ENCODE measurements at places on chromosomes 2 and 18. TPM values are rescaled to one million over a fixed set of nuclear protein-coding genes. Genes with fewer than 3 reads are reported as not detected.

GRCh38 chr2:201966691-201967438 is 66.8 kb upstream of the FZD7 start:
- no peak for DNase-seq

DNA sequence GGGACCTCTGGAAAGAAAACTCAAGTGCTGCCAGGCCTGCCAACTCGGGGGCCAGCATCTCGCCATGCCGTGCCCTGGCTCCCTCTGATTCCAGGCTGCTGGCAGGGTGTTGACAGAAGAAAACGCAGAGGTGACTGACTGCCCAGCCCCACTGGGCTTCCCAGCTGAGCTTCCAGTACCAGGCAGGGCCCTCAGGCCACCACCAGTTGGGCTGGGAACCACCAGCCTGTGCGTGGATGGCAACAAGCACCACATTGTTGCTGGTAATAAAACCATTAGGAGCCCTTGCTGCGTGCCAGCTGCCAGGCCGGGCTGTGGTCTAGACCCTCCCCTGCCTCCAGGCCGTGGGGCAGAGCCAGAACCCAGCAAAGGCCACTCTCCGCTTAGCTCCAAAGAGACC is 9.2 kb downstream of the DNMT3A start:
- peak; percentile 60 for DNase-seq

- DNase-seq, result no peak
Measured at GRCh38 chr2:158317642-158318041, 138.9 kb downstream of the CCDC148 start.

DNA sequence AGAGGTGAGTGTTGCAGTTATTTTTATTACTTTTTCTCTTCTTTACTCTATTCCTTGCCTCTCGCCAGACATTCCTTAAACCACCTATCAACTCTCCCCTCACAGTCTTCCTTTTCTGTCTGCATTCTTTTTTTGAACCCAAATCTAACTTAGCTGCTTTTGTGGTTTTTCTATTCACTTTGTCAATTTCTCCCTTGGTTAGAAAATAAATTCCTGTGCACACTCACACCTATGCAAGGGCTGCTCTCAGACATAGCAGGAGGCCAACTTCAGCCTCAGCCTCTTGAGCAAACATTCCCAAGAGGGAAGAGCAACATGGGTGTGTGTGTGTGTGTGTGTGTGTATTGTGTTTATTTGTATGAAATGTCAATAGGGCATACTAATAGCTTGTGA is 808.6 kb downstream of the RNF144A start:
- DNase-seq, result no peak

DNA sequence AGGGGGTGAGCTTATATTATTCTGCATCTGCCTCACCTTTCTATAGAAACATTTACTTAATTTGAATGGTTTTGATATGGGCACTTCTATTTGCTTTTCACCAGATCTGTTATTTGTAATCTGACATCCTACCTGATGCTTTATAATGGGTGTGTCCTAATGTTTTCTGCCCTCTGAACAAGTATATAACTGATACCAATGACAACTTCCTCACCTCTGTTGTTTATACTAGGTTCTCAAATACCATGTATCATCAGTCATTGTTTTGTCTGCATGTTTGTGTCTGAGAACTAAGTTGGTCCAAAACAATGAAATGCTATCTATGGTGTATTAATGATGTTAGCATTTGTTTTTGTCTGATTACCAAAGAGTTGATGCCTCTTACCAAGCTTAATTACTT is 45.8 kb downstream of the ITGA6 start:
- no peak for DNase-seq

DNA sequence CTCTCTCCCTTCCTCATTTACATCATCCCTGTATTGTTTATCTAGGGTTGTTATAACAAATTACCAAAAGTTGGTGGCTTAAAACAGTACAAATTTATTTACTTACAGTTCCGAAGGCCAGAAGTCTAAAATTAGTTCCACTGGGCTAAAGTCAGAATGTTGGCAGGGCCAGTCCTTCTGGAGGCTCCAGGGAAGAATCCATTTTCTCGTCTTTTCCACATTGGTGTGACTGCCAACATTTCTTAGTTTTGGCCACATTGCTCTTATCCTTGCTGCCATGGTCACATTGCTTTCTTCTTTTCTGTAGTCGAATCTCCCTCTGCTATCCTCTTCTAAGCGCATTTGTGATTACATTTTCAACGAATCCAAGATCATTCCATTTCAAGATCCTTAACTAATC is 34.7 kb downstream of the ICOS start:
- no peak for DNase-seq

DNA sequence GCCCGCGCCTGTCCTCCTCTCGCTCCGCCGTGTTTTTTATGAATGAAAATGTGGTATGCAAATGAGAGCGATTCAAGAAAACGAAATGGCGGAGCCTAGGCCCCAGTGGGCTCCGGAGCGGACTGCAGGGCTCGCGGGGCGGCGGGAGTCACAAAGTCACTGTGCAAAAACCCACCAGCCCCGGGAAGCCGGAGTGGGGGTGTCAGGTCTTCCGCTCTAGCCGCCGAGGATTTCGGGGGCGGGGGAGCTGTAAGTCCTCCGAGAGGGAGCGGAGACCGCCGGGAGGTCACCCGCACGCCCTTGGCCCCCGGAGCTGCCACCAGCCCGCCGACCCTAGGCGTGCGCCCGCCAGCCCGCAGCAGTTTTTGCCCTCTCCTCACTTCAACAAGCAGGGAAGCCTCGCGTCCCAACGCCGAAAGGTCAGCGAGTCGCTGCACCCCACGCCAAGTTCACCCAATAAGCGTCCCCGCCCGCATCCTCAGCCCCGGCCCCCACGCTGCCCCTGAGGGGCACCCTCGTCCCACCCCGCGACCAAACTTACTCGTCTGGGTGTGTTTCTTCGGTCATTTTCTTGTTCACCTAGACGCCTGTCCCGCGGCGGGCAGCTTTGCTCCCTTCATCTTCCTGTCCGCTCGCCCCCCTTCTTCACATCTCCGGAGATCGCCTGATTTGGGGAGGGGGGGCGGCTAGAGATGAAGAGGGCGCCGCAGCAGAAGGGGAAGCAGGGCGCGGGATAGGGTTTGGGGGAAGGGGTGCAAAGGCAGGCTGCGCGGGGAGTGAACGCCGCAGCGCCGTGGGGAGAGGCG is 775 bp downstream of the SPRED2 start:
- peak; percentile 54 for DNase-seq

GRCh38 chr18:9101730-9102507 is 580 bp upstream of the NDUFV2 start:
- DNase-seq, result peak; percentile 58

The STPG4 gene
- not detected for total RNA-seq

The AMER3 gene
- 0.78 TPM for total RNA-seq

The RANBP2 gene
- total RNA-seq, result 71.6 TPM

The REG3A gene
- total RNA-seq, result 351 TPM

All from body of pancreas (tissue), 4 donors.